Endothelial cell of coronary artery (primary cell): ENCODE measurements at places on chromosomes 6 and 20. TPM values are rescaled to one million over a fixed set of nuclear protein-coding genes. Genes with fewer than 3 reads are reported as not detected.

The KCNK17 gene
- not detected in 2 replicates for total RNA-seq

The GHRH gene
- total RNA-seq: not detected in 2 replicates

The RAB23 gene
- total RNA-seq: 14.7 and 18.7 TPM in 2 replicates

The LIN28B gene
- total RNA-seq: not detected in 2 replicates

The PLCB4 gene
- total RNA-seq: 1.1 and 1.8 TPM in 2 replicates

The SLC17A4 gene
- not detected in 2 replicates for total RNA-seq

The GRM4 gene
- total RNA-seq: 0.09 TPM in 1 of 2 replicates, not detected in the other

The SAMD10 gene
- total RNA-seq: 1.8 and 2.2 TPM in 2 replicates

The GTF2H4 gene
- total RNA-seq: 12.6 and 17.6 TPM in 2 replicates

The DLK2 gene
- total RNA-seq: 0.09 and 0.28 TPM in 2 replicates

The ALDH5A1 gene
- 0.27 and 0.56 TPM in 2 replicates for total RNA-seq

The SLC32A1 gene
- not detected in 2 replicates for total RNA-seq

The LKAAEAR1 gene
- total RNA-seq: not detected in 2 replicates

The TMEM217 gene
- total RNA-seq: 7.8 and 8.6 TPM in 2 replicates

The DLL1 gene
- 0.75 and 2.4 TPM in 2 replicates for total RNA-seq

The UBE2C gene
- total RNA-seq: 9.7 and 23.3 TPM in 2 replicates

The DPPA5 gene
- not detected in 2 replicates for total RNA-seq
